ENCODE measurements at places on chromosomes 5 and 9.

DNA sequence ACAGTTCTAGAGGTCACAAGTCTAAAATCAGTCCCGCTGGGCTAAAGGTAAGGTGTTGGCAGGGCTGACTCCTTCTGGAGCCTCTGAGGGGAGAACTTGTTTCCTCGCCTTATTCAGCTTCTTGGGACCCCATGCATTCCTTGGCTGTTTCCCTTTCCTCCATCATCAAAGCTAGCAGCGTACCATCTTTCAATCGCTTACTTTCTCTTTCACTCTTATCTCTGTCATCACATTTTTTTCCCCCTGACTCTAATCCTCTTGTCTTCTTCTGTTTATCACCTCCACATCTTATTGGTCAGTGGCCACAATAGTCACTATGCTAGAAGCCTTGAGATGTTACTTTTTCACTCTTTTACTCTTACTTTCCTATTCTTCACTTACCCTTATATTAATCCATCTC, 72.5 kb upstream of the SPEF2 start:
- H3K4me1 ChIP-seq = no peaks in the 10 kb centered on the region
- H3K27me3 ChIP-seq = no peaks in the 10 kb centered on the region
- no peaks in the 10 kb centered on the region for H3K36me3 ChIP-seq
- no peak for DNase-seq

- peak; percentile 87 for DNase-seq
- H3K27ac ChIP-seq = peak overlapping the region; percentile 85
- H3K27me3 ChIP-seq = no peaks in the 10 kb centered on the region
- no peaks in the 10 kb centered on the region for H3K36me3 ChIP-seq
- H3K4me1 ChIP-seq = no peaks in the 10 kb centered on the region
These were observed 31.0 kb downstream of the GOLGA2 start for GRCh38 chr9:128244837-128245231.

DNA sequence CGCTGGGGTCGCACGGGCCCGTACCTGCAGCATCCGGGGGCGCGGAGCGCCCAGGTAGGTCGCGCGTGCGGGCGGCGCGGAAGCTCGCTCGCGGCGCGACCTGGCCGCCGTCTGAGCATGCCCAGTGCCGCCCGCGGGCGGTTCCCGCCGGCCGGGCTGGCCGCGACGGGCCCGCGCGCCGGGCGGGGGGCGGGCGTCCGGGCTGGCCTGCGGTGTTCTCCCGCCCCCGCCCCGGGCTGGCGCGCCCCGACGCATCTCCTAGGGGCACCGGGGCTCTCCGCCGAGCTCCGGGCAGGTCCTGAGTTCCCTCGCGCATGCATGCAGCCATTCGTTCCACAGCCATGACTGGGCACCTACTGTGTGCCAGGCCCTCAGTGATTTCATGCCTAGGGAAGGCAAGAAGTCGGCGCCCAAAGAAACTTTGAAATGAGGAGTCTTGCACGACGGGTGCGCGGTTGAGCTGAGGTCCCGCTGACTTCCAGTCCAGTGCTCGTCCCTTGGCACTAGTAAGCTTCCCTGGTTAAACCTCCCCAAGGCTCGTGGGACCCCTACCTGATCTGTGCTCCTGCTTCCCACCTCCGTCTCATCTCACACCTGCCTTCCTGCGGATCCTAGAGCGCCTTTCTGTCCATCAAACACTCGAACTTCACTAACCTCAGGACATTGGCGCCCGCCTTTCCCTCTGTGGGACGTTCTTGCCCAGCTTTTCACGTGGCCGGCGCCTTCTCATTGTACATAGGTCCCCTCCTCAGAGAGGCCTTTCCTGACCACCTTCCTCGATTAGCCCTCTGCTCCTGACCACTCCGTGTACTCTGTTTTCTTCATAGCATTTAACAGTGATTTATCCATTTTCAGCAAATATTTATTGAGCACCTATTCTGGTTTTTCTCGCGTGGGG, at the start of gene PTPN3:
Gene PTPN3, minus strand, starts transcription at position 113 of the 898 bp plus-strand sequence. CDS start 34,873 bp downstream, outside the sequence.
- H3K27ac ChIP-seq = no peak within 1 kb of the TSS
- no peaks in the 10 kb centered on the region for H3K4me1 ChIP-seq
- H3K4me3 ChIP-seq = peak within 1 kb of the TSS; percentile 27
- H3K27me3 ChIP-seq = no peaks in the 10 kb centered on the region
- no peaks in the 10 kb centered on the region for H3K36me3 ChIP-seq

- no peak overlapping the region for H3K4me3 ChIP-seq
- DNase-seq = no peak
- no peak overlapping the region for H3K27ac ChIP-seq
- H3K36me3 ChIP-seq = no peaks in the 10 kb centered on the region
- no peaks in the 10 kb centered on the region for H3K4me1 ChIP-seq
- no peaks in the 10 kb centered on the region for H3K27me3 ChIP-seq
These were observed 298.2 kb downstream of the MAN2A1 start for GRCh38 chr5:109987970-109988369.

DNA sequence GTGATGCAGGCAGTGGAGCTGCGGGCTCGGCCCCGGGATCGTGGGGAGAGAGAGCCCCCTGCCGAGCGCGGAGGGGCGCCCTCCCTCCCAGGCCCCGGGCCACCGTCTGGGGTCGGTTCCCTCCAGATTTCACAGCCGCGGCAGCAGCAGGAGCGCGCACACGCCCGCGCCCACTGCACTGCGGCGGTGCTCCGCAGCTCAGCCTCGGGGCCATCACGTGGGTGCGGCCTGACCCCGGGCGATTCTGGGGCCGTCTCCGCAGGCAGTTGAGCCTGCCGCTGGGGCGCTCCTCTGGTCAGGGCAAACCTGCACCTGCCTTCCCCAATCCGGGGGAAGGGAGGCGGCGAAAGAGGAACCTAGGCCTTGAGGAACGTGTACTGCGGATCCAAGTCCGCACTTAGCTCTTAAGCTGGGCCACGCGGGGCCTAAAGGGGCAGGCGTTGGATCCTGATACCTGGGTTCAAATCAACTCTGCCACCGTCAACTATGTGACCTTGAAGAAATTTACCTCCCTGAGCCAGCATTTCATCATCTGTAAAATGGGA, 9.4 kb upstream of the DELE1 start:
- DNase-seq = peak; percentile 37
- H3K4me1 ChIP-seq = no peaks in the 10 kb centered on the region
- H3K27me3 ChIP-seq = no peaks in the 10 kb centered on the region
- H3K27ac ChIP-seq = peak overlapping the region; percentile 49
- no peaks in the 10 kb centered on the region for H3K36me3 ChIP-seq
- peak overlapping the region; percentile 21 for H3K4me3 ChIP-seq

GRCh38 chr5:151123897-151124751, 33.5 kb downstream of the ANXA6 start:
- no peak overlapping the region for H3K27ac ChIP-seq
- no peaks in the 10 kb centered on the region for H3K36me3 ChIP-seq
- peak; percentile 45 for DNase-seq
- no peaks in the 10 kb centered on the region for H3K27me3 ChIP-seq
- H3K4me3 ChIP-seq = no peak overlapping the region
- H3K4me1 ChIP-seq = no peaks in the 10 kb centered on the region

GRCh38 chr5:159469496-159470372, 139.4 kb upstream of the IL12B start:
- no peak overlapping the region for H3K27ac ChIP-seq
- H3K4me1 ChIP-seq = no peaks in the 10 kb centered on the region
- no peaks in the 10 kb centered on the region for H3K27me3 ChIP-seq
- DNase-seq = no peak
